ENCODE measurements at places on chromosomes 2 and 18.
A peak's percentile ranks its signal among the peaks of the same experiment; 100 is the strongest.

DNA sequence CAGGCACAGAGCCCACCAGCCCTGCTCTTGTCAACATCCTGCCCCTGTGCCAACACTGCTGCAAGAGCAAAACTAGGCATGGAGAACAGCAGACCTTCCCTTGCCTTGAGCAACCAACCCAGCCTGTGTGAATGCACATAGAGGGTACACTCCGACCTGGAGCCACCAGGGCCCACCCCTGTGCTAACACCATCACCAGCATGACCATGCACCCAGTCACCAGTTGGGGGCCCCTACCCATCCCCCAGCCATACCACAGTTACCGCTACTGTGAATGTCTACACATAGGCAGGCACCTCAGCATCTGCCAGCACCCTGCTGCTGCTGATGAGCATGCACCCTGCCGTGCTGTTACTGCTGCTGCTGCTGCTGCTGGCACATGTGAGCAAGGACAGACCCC is 301.9 kb upstream of the ST6GAL2 start:
- DNase-seq: no peak

- DNase-seq: peak; percentile 64
These were observed 92.5 kb downstream of the KCNF1 start for GRCh38 chr2:11004199-11004598.

GRCh38 chr2:45167920-45168629 is 158.8 kb upstream of the SIX2 start:
- DNase-seq: no peak

- no peak for DNase-seq
These were observed 2.2 kb upstream of the GORASP2 start for GRCh38 chr2:170926743-170927297.

- DNase-seq: no peak
These were observed 66.7 kb upstream of the DNAJC10 start for GRCh38 chr2:182649316-182649715.

- DNase-seq: no peak
These were observed 272.4 kb upstream of the NRXN1 start for GRCh38 chr2:51304311-51304710.

GRCh38 chr2:72115110-72116080 is 32.3 kb downstream of the CYP26B1 start:
- DNase-seq: no peak

DNA sequence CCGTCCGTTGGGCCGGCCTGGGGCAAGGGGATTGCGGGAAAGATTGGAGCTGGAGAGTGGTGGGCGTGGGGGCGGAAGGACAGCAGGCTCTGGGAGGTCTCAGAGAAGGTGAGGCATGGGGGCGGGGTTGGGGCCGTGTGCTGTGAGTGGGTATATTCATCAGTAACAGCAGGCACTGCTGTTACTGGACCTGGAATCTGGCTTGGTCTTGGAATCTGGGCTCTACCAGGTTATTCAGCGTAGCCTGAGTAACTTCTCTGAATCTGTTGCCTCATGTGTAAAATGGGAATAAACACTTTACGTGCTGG is 435 bp downstream of the RNF181 start:
- no peak for DNase-seq

GRCh38 chr2:176268976-176269318 is 295 bp upstream of the MTX2 start:
- no peak for DNase-seq

GRCh38 chr18:59820663-59821062 is 79.1 kb upstream of the PMAIP1 start:
- no peak for DNase-seq
